ENCODE measurements at places on chromosomes 1 and 21.

- DNase-seq, result peak; percentile 23
These were observed 28.1 kb downstream of the SHISA4 start for GRCh38 chr1:201916649-201917249.

- no peak for DNase-seq
These were observed 135.4 kb upstream of the C8B start for GRCh38 chr1:57101209-57101608.

DNA sequence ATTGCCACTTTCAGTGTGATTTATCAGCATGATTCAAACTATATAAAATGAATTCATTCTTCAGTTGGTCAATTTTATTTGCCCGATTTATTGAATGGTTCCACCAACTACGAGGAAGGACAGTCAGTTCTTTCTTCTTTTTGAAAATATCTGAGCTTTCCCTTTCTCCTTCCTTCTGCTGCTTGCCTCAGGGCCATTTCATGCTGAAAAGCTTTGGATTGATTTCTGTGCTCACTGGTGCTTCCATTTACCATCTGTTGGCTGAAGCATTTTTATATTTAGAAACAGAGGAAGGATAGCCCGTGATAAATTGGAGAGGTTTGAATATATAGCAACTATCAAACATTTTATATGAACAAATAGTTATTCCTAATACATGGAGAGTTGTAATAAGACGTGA is 68.9 kb upstream of the ADAMTS5 start:
- no peak for DNase-seq

DNA sequence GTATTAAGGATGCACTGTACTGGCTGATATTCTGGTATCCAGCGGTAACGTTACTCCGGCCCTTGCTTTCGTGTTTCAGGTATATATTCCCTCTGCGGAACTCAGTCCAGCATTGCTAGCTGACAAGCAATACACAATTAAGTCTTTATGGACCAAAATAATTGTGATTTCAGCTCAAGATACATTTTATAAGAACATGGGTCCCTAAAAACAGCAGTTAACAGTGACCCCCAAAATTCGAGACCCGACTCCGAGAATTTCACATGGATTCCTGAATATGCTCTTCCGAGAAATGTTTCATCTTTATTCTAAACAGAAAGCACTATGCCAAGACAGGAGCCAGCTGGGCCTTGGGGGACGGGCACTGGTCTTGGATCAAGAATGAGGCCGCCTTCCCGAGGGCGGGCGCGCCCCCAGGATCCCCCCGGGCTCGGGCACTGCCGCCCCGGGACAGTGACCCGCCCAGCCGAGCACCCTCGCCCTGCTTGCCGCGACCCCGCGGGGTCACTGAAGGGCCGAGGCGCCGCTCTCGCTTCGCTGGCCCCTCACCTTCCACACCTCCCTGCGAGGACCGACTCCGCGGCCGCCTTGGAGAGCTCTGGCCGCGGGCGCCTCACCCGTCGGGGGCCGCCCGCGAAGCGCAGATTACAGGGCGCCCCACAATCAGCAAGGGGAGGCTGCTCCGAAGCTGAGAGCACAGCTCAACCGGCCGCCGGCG is 610 bp downstream of the SCYL3 start:
- DNase-seq, result no peak

DNA sequence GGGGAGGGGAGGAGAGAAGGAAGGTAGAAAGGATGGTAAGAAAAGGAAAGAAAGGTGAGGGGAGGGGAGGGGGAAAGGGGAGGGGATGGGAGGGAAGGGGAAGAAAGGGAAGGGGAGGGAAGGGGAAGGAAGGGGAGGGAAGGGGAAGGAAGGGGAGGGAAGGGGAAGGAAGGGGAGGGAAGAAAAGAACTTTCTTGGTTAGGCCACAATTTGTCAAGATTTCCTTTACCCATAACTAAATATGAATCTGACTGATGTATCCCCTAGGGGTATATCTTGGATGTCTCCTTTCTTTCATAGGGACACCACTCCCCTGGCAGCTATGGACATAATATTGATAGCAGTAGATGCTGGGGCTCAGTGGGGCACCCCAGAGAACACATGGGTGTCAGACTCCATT is 54.4 kb upstream of the PRELP start:
- DNase-seq, result no peak

Measured in H7 (cell line).